ENCODE measurements at places on chromosomes 3 and 15.

GRCh38 chr3:60746695-60747416 lies 504.4 kb downstream of the FHIT start:
- no peak for DNase-seq

GRCh38 chr3:120280566-120280965 lies 4.5 kb downstream of the GPR156 start:
- no peak for DNase-seq

GRCh38 chr3:162892921-162893793 lies 1396.5 kb downstream of the OTOL1 start:
- DNase-seq, result peak; percentile 30

- no peak for DNase-seq
Measured at GRCh38 chr15:69627548-69628158, 175.0 kb downstream of the RPLP1 start.
